Right atrium auricular region (tissue), 2 donors: ENCODE measurements at places on chromosomes 1 and 21. TPM values are rescaled to one million over a fixed set of nuclear protein-coding genes. Genes with fewer than 3 reads are reported as not detected.
A peak's percentile ranks its signal among the peaks of the same experiment; 100 is the strongest.

DNA sequence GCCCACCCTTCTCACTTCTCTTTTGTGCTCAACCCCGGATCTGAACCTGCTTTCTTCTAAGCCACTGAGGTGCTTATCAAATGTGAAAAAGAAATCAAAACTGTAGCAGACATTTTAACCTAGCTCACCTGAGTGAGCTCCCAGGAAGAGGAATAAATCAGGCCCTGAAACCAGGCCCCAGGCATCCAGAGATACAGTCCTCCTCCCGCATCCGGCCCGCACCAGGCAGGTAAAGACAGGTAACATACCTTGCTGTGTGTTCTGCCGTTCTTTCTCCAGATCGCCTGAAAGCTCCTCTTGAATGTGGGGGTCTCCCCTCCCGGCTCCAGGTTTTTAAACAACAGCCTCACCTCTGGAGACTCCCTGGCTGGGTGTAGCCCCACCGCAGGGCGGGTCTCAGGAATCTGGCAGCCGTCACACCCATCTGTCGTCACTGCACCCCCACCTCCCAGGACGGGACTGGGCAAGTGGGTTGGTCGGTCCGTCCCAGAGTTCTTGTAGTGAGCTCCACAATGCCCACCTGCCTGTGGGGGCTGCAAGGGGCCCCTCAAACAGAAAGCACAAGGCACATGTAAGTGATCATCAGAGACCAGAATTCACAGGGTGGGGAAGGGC, at the start of gene LAMB3:
Gene LAMB3 (minus strand): TSS at position 305 of the 615 bp plus-strand sequence. CDS start 1,481 bp downstream, outside the sequence.
- no peaks in the 10 kb centered on the region for H3K27me3 ChIP-seq
- no peak within 1 kb of the TSS for H3K27ac ChIP-seq
- no peak for DNase-seq
- H3K4me1 ChIP-seq: no peaks in the 10 kb centered on the region
- H3K36me3 ChIP-seq: no peaks in the 10 kb centered on the region

DNA sequence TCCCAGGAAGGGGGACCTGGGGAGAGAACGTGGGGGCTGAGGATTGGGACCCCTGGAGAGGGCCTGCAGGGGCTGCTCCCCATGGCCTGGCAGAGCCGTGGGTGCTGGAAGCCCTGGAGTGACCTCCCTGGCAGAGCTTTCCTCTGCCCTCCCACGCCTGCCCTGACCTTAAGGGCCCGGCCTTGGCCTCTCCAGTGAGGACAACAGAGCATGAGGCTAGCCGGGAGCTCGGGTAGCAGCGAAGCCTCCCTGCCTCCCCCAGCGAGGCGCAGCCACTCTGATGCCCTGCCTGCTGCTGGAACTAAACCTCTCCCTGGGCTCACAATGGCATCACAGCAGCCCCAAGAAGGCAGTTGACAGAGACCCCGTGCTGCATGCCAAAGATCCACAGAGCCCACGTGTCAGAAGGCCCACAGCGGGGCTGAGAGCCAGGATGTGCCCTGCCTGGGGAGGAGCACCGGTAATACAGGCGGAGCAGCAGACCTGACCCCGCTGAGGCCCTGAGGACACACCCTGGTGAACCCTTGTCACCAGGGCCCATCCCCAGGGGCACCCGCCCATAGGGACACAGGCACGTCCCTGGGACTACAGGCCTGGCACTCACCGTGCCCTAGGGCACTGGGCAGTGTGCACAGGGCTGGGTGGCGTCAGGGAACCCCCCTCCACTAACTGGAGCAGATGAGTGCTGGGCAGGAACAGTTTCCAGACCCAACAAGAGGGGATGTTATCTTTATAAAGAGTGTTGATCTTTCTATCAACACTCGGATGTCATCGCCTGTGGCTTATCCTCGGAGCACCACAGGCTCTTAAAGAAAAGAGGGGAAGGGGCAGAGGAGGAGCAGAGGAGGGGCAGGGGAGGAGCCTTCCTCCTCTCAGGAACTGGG, 48.4 kb downstream of the ARHGEF16 start:
- H3K36me3 ChIP-seq: no peaks in the 10 kb centered on the region
- DNase-seq: no peak
- no peak overlapping the region for H3K4me3 ChIP-seq
- H3K27ac ChIP-seq: no peak overlapping the region
- no peaks in the 10 kb centered on the region for H3K27me3 ChIP-seq

DNA sequence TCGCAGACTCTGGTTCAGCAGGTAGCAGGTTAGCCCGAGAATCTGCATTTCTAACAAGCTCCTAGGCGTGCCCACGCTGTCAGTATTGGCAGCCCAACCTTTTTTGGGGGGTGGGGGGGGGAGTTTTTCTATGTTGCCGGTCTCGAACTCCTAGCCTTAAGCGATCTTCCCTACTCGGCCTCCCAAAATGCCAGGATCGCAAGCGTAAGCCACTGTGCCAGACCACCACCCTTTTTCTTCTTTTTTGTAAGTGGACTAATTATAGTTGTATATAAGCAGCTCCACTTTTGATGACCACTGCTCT, 480 bp upstream of the MIS18A start:
- H3K4me1 ChIP-seq: peaks cover 19% of the 10 kb centered on the region
- H3K36me3 ChIP-seq: no peaks in the 10 kb centered on the region
- peak overlapping the region; percentile 97 for H3K4me3 ChIP-seq
- H3K27ac ChIP-seq: peak overlapping the region; percentile 77

- H3K27me3 ChIP-seq: no peaks in the 10 kb centered on the region
- no peak for DNase-seq
- no peaks in the 10 kb centered on the region for H3K36me3 ChIP-seq
These were observed 32.4 kb upstream of the SLC16A1 start for GRCh38 chr1:112988367-112988766.

- peak overlapping the region; percentile 89 for H3K4me3 ChIP-seq
- peak overlapping the region; percentile 80 for H3K27ac ChIP-seq
- H3K4me1 ChIP-seq: peaks cover 35% of the 10 kb centered on the region
- H3K27me3 ChIP-seq: no peaks in the 10 kb centered on the region
- DNase-seq: peak; percentile 92
These were observed 10.0 kb upstream of the MMEL1 start for GRCh38 chr1:2642560-2643413.

DNA sequence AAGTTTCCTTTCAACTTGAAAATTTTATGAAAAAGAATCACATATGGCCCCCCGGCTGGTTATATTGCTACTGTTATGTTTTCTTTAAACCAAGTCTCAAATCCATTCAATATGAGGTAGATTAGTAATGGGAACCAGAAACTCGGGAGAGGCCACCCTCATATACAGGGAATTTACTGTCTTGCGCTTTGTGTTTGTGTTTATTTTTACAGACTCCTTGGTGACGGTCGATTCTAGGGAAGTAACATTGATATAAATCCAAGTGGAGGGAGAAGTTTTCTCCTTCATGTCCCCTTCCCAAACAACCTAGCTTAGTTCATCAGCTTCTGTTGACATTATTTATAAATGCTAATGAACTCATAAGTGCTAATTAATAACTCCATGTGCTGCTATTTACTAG, 163.5 kb upstream of the LMO4 start:
- DNase-seq: no peak
- H3K4me3 ChIP-seq: no peak overlapping the region
- no peak overlapping the region for H3K27ac ChIP-seq
- H3K27me3 ChIP-seq: no peaks in the 10 kb centered on the region
- no peaks in the 10 kb centered on the region for H3K4me1 ChIP-seq

DNA sequence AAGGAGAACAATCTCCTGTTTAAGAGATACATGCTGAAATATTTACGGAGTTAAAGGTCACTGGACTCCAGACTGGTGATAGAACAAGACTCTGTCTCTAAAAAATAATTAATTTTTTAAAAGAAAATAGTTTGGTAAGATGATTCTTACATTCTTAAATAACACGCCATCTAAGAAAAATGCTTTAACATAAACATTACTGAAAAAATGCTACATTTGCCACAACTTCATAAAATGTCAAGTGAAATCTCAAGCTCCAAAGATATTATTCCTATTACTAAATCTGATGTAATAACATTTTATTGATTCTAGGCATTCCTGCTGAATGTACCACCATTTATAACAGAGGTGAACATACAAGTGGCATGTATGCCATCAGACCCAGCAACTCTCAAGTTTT, 4.1 kb downstream of the ANGPTL3 start:
- H3K36me3 ChIP-seq: no peaks in the 10 kb centered on the region
- no peak overlapping the region for H3K4me3 ChIP-seq
- no peak for DNase-seq
- no peaks in the 10 kb centered on the region for H3K4me1 ChIP-seq
- H3K27me3 ChIP-seq: no peaks in the 10 kb centered on the region

- no peaks in the 10 kb centered on the region for H3K27me3 ChIP-seq
- H3K4me3 ChIP-seq: no peak overlapping the region
- H3K27ac ChIP-seq: no peak overlapping the region
- no peaks in the 10 kb centered on the region for H3K4me1 ChIP-seq
- no peak for DNase-seq
These were observed 61.2 kb downstream of the AK4 start for GRCh38 chr1:65209005-65209885.

Gene KRTAP19-1
- not detected for total RNA-seq

Gene ZNF593OS
- total RNA-seq: not detected

Gene GJA5
- 114 TPM for total RNA-seq

Gene TDRD5
- total RNA-seq: not detected
